GM12878 (cell line): ENCODE measurements at places on chromosomes 3 and 15.
A peak's percentile ranks its signal among the peaks of the same experiment; 100 is the strongest.

- no peak for DNase-seq
These were observed 553.1 kb downstream of the FGF12 start for GRCh38 chr3:192174283-192174682.

DNA sequence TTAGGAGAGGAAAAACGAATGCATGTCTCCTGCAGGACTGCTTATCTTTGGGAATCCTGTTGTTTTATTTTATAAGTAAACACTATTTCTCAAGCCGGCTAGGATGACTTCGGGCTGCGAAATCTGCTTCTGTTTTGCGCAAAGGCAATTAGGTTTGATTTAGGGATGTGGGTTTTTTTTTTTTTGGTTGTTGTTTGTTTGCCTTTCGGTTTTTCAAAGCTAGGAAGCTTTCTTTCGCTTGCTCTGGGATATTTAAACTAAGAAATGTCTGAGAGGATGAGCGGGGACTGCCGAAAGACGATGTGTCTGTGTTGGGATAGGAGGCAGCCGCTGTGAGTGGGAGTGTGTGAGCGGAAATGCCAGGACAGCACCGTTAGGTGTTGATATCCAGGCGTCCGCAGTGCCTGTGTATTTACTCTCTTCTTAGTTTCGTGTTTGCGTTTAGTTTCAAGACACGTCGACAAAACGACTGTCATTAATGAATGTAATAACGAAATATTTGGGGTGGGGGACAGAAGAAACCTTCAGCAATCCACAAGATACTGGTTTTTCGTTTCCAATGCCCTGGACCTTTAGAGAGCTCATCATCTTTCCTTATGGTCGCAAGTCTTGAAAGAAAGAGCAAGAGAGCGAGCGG, 604 bp downstream of the ISL2 start:
- no peak for DNase-seq

DNA sequence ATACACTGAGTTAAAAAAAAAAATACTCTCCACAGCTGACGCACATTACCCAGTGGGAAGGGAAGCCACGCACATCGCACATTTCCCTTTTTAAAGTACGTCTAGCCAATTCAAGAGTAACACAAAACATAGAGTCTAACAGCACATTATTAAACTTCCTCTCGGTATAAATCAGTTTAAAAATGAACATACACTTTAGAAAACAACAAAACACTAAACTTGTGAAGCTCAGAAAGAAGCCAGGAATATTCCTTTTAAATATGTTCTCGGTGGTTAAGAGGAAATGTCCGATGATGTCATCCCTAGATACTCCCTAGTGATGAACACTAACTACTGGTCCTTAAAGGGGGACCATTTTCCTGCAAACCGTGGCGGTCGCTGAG, 721 bp downstream of the MYEF2 start:
- peak; percentile 11 for DNase-seq

- no peak for DNase-seq
These were observed 54.0 kb upstream of the UMPS start for GRCh38 chr3:124676236-124676635.

DNA sequence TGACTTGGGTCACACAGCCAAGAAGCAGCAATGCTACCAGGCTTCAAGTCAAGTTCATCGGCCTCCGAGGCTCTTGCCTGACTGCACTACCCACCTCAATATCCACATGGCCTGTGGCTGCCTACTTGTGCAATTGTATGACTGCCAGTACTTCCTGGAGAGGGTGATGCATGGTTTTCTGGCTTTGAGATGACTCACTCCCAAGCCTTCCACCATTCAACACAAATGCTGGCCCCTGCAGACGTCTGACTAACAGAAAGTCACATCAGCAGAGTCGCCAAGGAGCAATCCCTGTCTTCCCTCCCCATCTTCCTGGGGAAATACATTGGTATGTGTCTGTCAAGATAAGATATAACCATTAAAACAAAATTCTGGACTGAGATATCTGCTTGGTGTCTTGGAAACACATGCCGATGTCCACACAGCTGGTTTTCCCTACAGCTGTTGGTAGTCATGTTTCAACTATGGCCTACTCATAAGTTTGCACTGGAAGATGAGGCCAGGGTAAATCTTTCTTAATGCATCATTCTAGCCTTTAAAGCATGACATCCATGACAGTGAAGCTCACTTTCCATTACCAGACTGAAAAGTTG, 79.6 kb upstream of the SPATA12 start:
- DNase-seq, result no peak

DNA sequence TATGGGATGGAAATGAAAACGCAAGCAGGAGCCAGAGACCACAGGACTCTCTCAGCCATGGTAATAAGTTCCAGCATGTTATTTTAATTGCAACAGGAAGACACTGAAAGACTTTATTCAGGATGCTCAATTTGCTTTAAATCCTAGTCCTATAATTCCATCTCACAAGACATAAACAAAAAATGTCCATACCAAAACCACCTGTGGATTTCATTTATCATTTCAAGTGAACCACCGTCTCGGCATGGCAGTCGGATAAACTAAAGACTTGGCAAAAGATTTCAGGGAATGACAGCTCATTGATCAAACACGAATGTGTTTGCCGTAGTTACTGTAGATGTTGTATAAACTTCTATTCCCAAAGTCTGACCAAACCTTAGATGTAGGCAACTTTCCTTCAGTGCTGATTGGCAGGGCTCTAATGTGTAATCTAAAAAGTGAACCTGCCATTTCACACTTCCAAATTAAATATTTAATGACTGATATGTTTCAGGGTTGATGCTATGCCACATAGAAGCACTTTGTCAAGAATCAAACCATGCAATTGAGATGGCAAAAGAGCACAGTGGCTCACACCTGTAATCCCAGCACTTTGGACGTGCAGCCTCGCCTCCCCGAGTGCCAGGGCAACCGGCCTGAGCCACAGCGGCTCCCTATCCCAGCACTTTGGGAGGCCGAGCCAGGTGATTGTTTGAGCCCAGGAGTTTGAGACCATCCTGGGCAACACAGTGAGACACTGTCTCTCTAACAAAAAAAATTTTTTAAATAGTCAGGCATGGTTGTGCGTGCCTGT, 331.7 kb downstream of the MAGI1 start:
- no peak for DNase-seq

DNA sequence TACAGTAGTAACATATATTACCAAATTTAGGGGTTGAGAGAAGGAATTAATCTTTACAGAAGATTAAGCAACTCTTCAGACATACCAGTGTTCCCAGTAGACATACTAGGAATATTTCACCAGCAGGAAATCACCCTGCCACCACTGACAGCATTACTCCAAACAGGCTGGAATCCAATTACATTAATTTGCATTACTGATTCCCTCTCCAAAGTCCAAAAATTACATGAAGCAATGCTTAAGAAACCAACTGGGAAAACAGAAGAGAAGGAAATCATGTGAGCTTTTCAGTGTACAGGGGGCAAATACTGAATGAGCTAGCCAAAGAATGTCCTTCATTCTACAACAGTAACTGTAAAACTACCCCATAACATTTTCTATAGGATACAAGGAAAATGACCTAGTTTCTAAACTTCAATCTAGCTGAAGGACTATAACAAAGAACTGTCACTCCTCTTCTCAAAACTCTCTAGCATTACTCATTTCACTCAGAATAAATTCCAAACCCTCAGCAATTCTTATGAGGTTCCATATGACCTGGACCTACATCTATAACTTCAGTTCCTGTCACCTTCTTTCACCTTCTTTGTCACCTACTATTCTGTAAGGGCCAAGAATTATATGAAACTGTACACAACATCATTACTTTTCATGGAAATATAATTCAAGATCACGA, 72.7 kb downstream of the INO80 start:
- DNase-seq, result no peak

DNA sequence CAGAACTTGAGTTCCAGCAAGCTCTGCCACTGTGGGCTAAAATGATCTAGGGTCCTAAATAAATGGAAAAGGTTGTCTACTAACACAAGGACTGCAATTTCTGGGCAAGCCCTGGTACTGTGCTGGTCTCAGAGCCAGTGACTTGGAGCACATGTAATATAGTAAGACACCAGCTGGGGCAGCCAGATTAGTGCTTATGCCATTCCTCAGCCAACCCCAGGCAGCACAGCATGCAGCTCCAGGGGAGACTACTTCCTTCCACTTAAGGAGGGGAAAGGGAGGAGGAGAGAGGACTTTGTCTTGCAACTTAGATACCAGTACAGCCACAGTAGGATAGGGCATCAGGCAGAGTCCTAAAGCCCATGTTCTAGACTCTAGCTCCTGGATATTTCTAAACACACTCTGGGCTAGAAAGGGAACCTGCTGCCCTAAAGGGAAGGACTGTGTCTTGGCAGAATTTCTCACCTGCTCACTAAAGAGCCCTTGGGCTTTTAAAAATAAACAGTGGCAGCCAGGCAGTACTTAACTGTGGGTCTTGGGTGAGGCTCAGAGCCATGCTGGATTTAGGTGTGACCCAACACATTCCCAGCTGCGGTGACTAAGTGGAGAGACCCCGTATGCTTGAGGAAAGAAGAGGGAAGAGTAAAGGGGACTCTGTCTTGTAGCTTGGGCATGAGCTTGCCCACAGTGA, 223.7 kb upstream of the BCHE start:
- no peak for DNase-seq

- no peak for DNase-seq
These were observed 14.3 kb downstream of the RAB11A start for GRCh38 chr15:65883571-65883970.

GRCh38 chr3:129398803-129399144, 29.7 kb downstream of the EFCAB12 start:
- no peak for DNase-seq

DNA sequence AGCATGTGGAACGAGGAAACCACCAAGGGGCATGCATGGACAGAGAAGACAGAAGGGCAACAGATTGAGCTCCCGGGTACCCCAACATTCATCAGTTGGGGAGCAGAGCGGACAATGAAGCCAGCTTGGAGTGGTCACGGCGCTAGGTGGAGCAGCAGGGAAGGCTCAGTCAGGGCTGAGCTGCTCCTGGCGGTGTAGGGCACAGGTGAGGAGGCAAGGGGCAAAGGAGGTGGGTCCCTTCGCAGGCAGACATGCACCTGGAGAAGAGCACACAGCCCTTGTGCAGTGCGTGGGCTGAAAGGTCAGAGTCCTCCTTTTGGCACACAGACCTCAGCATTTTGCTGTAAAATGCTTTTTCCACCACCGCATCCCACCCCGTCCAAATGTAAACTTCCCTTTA, 90.0 kb upstream of the SLC6A6 start:
- no peak for DNase-seq

GRCh38 chr3:190099099-190099498, 21.6 kb downstream of the P3H2 start:
- DNase-seq, result no peak

GRCh38 chr3:132555306-132556035, 41.6 kb upstream of the ACKR4 start:
- no peak for DNase-seq

- no peak for DNase-seq
These were observed 26.0 kb upstream of the MCTP2 start for GRCh38 chr15:94205366-94205765.

DNA sequence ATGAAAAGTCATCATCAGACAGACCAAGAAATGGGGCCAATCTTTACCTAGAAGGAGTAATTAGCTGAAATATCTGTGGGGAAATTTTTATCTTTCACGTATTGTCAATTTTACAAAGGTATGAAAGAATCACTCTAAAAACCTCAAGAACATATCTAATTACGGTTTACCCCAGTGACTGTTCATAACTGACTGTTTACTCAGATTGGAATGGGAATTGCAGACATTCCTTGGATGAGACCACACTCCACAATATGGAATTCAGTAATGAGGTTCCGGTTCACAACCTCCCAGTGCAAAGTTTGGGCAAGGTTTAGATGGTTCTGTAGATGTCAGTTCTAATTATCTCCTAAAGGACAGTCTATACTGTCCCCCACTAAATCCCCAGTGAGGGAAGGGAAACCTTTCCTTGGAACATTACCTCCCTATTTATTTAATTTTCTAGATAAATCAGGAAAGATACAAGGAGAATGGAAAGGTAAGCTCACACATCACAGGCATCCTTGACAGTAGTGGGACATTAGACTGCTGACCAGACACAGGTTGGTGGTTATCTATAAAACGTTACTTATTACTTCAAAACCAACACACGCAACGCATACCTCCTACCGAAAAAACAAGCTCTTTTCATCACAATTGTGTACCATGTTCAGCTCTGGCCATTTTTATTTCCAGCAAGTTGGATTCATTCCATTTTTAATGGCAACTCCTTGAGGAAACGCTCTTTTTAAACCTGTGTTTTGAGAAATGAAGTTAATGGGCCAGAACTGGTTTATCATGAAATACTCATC, 129.9 kb downstream of the RORA start:
- DNase-seq, result no peak

- DNase-seq, result no peak
These were observed 25.1 kb upstream of the ZKSCAN7 start for GRCh38 chr3:44529927-44530326.

- DNase-seq, result no peak
These were observed 201.1 kb downstream of the NR1D2 start for GRCh38 chr3:24145981-24146822.

DNA sequence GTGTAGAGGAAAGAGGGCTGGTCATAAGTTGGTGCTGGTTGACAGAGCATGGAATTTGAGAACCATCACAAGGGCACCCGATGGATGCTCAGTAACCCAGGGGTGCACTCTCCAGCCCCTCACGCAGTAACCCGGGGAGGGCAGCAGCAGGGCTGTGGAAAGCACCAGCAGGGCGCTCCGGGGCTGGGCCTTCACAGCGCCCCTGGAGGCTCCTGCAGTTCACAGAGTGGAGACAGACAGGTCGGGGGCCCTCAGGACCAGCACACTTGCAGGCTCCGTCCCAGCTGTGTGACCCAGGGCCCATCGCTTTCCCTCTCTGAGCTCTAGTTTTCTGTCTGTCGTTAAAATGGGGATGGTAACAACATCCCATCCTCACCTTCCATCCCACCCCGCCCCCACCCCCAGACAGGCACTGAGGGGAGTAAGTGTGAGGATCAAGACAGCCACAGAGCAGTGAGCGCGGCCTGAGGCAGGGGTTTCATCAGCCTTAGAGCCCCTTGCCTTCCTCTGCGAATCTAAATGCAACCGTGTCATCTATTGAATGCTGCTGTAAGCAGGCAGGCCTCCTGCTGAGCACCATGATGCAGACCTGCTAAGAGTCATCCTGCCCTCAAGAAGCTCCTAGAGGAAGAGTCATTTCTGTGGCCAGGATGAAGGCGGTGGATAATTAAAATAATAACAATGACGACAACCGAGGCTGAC, 90.2 kb upstream of the LINGO1 start:
- DNase-seq, result no peak

DNA sequence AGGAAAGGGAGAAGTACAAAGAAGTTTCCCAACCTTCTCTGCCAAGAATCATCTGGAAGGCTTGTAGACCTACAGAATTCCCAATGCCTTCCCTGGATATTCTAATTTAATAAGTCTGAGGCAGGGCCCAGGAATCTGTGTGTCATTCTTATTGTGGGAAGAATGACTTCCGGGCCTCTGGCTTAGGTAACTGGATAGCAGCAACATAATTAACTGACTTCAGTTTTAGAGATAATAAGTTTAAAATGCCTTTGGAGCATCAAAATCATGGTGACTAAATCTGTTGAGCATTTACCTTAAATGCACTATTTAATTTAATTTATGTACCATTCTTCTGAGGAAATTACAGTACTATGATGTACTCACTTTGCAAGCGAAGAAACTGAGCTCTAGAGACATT, 44.3 kb upstream of the TM4SF1 start:
- DNase-seq, result no peak
